ENCODE measurements at places on chromosomes 16 and 17. TPM values are rescaled to one million over a fixed set of nuclear protein-coding genes. Genes with fewer than 3 reads are reported as not detected.

DNA sequence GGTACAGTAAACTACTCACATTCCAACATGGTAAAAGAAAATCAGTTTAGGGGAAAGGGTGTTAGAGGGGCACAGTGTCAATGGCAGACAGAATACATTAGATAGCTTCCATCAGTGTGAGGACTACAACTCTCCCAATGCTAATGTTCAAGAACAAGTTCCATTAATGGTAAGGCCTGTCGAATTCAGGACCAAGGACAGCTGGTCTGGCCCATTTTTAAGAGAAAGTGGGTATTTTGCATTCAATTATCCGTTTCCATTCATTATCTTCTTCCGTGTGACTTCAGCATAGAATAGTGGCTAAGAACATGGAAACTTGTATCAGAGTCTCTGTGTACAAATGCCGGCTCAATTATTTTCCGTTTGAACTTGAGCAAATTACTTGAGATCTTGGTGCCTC is 98.4 kb downstream of the XYLT1 start:
- H3K27me3 ChIP-seq: no peaks in the 10 kb centered on the region
- H3K36me3 ChIP-seq: no peaks in the 10 kb centered on the region
- peaks cover 19% of the 10 kb centered on the region for H3K4me1 ChIP-seq
- no peak overlapping the region for H3K4me3 ChIP-seq
- H3K27ac ChIP-seq: no peak overlapping the region
- DNase-seq: no peak

DNA sequence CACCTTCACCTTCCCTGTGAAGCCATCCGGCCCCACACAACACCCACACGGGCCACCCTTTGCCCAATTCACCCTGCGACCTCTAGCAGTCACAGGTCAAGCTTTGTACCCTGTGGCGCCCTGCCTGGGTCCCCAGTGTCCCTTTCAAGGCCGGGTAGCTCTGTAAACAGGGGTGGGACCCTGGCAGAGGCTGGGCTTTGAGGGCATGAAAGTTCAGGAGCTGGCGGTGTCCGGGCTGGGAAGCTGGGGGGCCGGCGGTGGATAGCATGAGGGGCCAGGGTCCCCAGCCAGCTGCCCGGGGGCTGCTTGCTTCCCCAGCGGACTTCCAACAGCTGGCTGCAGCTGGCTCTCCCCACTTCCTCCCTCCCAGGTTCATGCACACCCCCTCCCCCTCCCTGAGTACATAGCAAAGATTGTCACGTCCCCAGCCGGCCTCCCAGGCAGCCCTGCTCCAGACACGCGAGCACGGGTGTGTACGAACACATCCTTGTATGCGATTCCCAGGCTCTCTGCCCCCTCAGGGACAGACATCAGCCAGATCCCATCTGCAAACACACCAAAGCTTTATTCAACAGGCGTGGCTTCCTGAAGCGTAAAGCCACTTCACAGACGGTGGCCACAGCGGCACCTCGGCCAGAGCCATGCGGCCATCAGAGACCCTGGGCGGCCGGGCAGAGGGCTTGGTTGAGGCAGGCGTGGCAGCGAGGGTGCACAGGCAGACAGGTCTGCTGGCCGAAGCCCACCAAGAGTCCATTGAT is 8.2 kb downstream of the NTHL1 start:
- H3K27me3 ChIP-seq: no peaks in the 10 kb centered on the region
- H3K4me3 ChIP-seq: no peak overlapping the region
- peaks cover 15% of the 10 kb centered on the region for H3K36me3 ChIP-seq
- no peak for DNase-seq

- no peak overlapping the region for H3K4me3 ChIP-seq
- no peaks in the 10 kb centered on the region for H3K27me3 ChIP-seq
- DNase-seq: no peak
- no peak overlapping the region for H3K27ac ChIP-seq
- H3K36me3 ChIP-seq: peaks cover 57% of the 10 kb centered on the region
Observed at GRCh38 chr17:47287068-47287467, 33.4 kb downstream of the ITGB3 start.

DNA sequence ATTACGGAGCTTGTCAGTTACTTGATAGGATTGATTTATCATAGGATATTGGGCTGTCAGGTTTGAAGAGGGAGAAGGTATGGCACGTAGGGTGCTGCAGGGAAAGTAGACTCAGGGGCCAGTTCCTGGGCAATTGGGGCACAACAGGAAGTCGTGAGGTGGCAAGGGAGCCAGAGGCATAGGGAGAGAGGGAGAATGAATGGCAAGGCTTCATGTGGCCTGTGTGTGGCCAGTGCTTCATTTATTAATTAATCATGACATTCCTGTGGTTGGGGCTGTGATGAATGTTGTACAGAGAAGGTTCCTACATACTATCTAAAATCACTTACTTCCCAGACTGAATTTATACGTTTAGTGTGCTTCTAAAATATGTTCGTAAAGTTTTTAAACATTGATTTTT is 19.3 kb downstream of the MFSD11 start:
- no peak for DNase-seq
- H3K4me1 ChIP-seq: no peaks in the 10 kb centered on the region
- H3K27ac ChIP-seq: no peak overlapping the region
- H3K36me3 ChIP-seq: peaks cover 59% of the 10 kb centered on the region
- no peaks in the 10 kb centered on the region for H3K27me3 ChIP-seq

The PRSS36 gene
- total RNA-seq: 1.4 TPM

The GPR139 gene
- total RNA-seq: not detected

- H3K27me3 ChIP-seq: no peaks in the 10 kb centered on the region
- H3K4me3 ChIP-seq: no peak overlapping the region
- peaks cover 2% of the 10 kb centered on the region for H3K4me1 ChIP-seq
- no peaks in the 10 kb centered on the region for H3K36me3 ChIP-seq
- no peak overlapping the region for H3K27ac ChIP-seq
Observed at GRCh38 chr16:84593825-84594724, 23.8 kb downstream of the COTL1 start.

DNA sequence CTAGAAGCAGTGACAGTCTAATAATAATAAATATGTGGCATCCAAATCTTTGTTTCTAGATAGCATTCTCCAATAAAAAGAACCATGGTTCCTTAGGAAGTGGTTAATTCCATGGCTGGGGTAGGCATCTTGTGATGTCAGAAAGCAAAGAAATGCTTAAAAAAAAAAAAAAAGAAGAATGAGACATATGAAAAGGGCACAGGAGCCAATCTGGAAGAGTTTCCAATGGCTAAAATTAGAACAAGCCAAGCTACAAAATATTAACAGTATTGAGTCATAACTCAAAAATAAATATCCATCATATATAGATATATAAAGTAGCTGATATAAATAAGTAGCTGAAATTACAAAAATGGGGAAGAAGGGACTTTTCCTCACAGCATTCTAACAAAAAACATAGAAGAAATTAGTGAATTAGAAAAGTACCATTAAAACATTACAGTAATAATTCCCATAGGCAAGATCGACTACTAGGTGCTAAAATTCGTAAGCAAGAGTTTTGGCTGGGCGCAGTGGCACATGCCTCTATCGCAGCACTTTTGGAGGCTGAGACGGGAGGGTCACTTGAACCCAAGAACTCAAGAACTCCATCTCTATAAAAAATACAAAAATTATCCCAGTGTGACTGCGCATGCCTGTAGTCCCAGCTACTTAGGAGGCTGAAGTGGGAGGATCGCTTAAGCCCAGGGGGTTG is 111.3 kb downstream of the TRIM37 start:
- no peak overlapping the region for H3K4me3 ChIP-seq
- no peak for DNase-seq
- H3K4me1 ChIP-seq: no peaks in the 10 kb centered on the region
- no peaks in the 10 kb centered on the region for H3K27me3 ChIP-seq
- H3K36me3 ChIP-seq: peaks cover 5% of the 10 kb centered on the region

- peak overlapping the region; percentile 64 for H3K27ac ChIP-seq
- no peak overlapping the region for H3K4me3 ChIP-seq
- DNase-seq: no peak
- no peaks in the 10 kb centered on the region for H3K27me3 ChIP-seq
- peaks cover 20% of the 10 kb centered on the region for H3K4me1 ChIP-seq
Observed at GRCh38 chr16:27320261-27321012, 6.7 kb downstream of the IL4R start.

The GUCY2D gene
- not detected for total RNA-seq

The CTRL gene
- total RNA-seq: 0.43 TPM

The GINS2 gene
- not detected for total RNA-seq

DNA sequence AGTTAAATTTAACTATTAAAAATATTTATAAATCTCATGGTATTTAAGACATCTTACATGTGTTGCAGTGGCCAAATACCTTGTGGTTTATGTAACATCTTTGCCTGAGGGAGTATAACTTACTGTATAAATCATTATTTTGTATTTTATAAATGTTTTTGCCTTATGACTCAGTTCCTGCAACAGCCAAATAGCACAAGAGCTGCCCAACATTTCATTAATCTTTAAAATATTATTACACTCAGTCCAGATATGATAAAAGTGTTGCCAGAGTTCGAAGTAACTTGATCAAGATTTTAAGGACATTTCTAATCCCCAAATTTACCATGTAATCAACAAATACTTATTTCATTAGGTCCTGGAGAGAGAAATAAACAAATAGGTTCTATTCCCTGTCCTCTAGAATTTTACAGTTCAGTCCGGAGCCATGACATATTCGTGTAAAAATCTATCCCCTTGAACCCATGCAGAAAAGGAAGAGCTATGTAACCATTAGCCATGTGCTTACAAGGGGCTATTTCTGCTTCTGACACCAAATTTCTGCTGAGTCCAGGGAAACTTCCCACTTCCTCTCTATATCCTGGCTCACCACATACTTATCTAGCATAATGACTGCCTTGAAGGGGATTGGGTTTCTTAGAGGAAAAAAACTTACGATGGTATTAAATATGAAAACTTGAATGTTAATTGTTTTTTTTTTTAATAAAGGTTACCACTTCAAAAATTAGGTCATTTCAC is 44.0 kb downstream of the IRX6 start:
- H3K27ac ChIP-seq: peak overlapping the region; percentile 43
- H3K4me1 ChIP-seq: peaks cover 19% of the 10 kb centered on the region
- H3K4me3 ChIP-seq: no peak overlapping the region
- no peaks in the 10 kb centered on the region for H3K36me3 ChIP-seq

GRCh38 chr17:46020023-46020761 is 21.1 kb downstream of the STH start:
- DNase-seq: no peak
- no peak overlapping the region for H3K4me3 ChIP-seq
- H3K4me1 ChIP-seq: no peaks in the 10 kb centered on the region
- no peaks in the 10 kb centered on the region for H3K36me3 ChIP-seq
- no peaks in the 10 kb centered on the region for H3K27me3 ChIP-seq

The LIG3 gene
- total RNA-seq: 24.5 TPM

The TPSB2 gene
- total RNA-seq: not detected

GRCh38 chr17:50177983-50178834 is 12.4 kb downstream of the SGCA start:
- no peaks in the 10 kb centered on the region for H3K27me3 ChIP-seq
- no peak overlapping the region for H3K4me3 ChIP-seq
- H3K36me3 ChIP-seq: no peaks in the 10 kb centered on the region
- H3K4me1 ChIP-seq: peaks cover 24% of the 10 kb centered on the region
- DNase-seq: peak; percentile 98

GRCh38 chr17:77107506-77108433 is 33.0 kb upstream of the SEC14L1 start:
- no peak overlapping the region for H3K4me3 ChIP-seq
- H3K4me1 ChIP-seq: peaks cover 17% of the 10 kb centered on the region
- no peak for DNase-seq

DNA sequence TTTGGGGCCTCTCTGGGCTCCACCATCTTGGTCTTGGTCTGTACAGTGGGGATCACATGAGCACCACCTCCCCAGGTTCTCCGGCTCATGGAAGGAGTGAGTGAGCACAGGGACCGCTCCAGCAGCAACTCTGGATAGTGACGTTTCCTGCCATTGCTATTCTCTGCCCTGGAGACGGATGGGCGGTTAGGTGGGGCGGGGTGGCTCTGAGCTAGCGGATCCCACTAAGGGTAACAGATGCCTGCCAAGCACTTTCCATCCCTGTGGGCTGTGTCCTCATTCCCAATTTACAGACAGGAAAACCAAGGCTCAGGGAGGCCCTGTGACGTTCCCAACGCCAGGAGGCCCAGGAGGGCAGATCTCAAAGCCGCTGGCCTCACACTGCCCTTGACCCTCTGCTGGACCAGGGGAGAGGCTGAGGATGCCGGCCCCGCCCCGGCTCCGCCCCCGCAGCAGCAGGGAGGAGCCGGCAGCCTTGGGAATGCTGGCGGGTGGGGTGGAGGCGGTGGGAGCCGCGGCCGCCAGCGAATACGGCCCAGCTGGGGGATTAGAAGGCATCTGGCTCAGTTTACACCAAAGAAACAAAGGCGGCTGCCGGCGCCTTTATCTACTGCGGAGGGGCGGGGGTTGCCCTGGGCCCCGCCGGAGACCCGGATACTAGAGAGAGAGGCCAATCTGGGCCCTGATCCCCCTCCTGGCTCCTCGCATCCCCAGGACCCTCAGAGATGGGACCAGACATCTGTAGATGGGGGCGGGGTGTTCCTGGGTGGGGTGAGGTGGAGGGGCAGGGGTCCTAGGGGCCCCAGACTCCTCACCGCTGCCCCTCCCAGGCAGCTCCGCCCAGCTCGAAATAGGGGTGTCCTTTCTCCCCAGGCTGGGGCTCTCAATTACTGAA is 122.3 kb upstream of the CIBAR2 start:
- peak overlapping the region; percentile 74 for H3K27ac ChIP-seq
- DNase-seq: no peak
- no peaks in the 10 kb centered on the region for H3K27me3 ChIP-seq
- H3K36me3 ChIP-seq: no peaks in the 10 kb centered on the region

The KIF19 gene
- total RNA-seq: 11.7 TPM

The CRYM gene
- not detected for total RNA-seq

- H3K4me3 ChIP-seq: peak overlapping the region; percentile 93
- peak overlapping the region; percentile 89 for H3K27ac ChIP-seq
- H3K36me3 ChIP-seq: no peaks in the 10 kb centered on the region
- peak; percentile 72 for DNase-seq
- H3K4me1 ChIP-seq: peaks cover 54% of the 10 kb centered on the region
- no peaks in the 10 kb centered on the region for H3K27me3 ChIP-seq
Observed at GRCh38 chr17:79026376-79027273, 2.7 kb downstream of the C1QTNF1 start.

DNA sequence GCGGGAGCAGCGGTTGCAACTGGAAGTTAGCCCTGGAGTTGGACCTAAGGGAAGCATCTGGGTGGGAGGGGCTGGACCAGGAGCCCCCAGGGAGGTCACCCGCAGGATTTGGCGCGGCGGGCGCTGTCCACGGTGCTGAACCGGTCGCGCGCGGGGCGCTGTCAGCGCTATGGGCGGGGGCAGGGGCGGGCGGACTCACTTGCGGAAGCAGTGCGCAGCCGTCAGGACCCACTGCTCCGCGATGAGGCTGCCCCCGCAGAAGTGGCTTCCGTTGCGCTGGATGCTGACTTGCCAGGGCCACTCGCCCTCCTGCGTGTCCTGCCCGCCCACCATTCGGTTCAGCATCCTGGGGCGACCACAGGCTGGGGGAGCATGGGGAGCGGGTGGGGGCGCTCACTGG is 4.5 kb downstream of the PRSS27 start:
- peaks cover 4% of the 10 kb centered on the region for H3K4me1 ChIP-seq
- H3K4me3 ChIP-seq: no peak overlapping the region
- no peaks in the 10 kb centered on the region for H3K27me3 ChIP-seq
- H3K27ac ChIP-seq: no peak overlapping the region

GRCh38 chr17:33285413-33285812 is 7.7 kb downstream of the ASIC2 start:
- H3K36me3 ChIP-seq: no peaks in the 10 kb centered on the region
- H3K27me3 ChIP-seq: no peaks in the 10 kb centered on the region
- no peak for DNase-seq
- H3K4me1 ChIP-seq: peaks cover 4% of the 10 kb centered on the region

- H3K4me3 ChIP-seq: no peak overlapping the region
- no peaks in the 10 kb centered on the region for H3K27me3 ChIP-seq
- peaks cover 8% of the 10 kb centered on the region for H3K4me1 ChIP-seq
- peak overlapping the region; percentile 43 for H3K27ac ChIP-seq
Observed at GRCh38 chr16:85390511-85391174, 222.5 kb upstream of the GSE1 start.

GRCh38 chr17:14971054-14971453 is 294.1 kb downstream of the PMP22 start:
- H3K4me3 ChIP-seq: no peak overlapping the region
- no peak for DNase-seq
- no peaks in the 10 kb centered on the region for H3K36me3 ChIP-seq
- no peak overlapping the region for H3K27ac ChIP-seq
- H3K27me3 ChIP-seq: no peaks in the 10 kb centered on the region
